CD4-positive, alpha-beta T cell treated with Interleukin-21 for 1 hour (primary cell): ENCODE measurements at places on chromosomes 11 and 22.

DNA sequence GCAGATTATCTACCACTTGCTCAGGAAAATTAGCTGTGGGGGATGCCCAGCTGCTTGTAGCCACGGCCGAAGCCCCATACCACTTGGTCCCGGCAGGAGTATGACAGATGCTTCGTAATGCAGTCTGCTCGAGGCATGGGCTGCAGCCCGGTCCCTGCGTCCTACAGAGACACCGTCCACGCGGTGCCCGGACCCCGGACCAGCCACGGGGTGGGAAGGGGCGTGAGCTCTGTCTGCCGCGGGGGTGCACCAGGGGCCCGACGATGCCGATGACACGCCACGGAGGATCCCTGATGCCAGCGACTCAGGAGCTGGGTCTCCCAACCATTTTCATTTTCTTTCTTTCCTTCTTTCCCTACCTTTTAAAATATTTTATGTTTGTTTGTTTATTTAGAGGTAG lies 30.0 kb downstream of the SLC25A17 start:
- no peak for DNase-seq

GRCh38 chr11:125218336-125218735 lies 53.8 kb downstream of the PKNOX2 start:
- DNase-seq = no peak

- DNase-seq = no peak
These were observed 2.7 kb downstream of the REXO2 start for GRCh38 chr11:114441921-114442320.

DNA sequence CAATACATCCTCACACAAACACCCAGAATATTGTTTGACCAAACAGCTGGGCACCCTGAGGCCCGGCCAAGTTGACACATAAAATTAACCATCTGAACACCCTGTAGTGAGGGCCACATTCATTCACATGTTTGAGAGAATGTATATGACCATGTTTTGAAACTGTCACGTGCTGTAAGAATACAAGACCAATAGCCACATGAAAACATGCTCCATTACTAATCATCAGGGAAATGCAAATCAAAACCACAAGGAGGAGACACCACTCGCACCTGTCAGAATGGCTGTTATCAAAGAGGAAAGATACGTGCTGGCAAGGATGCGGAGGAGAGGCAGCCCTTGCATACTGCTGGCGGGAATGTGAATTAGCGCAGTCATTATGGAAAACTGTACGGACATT lies 38.3 kb upstream of the IGSF9B start:
- no peak for DNase-seq

DNA sequence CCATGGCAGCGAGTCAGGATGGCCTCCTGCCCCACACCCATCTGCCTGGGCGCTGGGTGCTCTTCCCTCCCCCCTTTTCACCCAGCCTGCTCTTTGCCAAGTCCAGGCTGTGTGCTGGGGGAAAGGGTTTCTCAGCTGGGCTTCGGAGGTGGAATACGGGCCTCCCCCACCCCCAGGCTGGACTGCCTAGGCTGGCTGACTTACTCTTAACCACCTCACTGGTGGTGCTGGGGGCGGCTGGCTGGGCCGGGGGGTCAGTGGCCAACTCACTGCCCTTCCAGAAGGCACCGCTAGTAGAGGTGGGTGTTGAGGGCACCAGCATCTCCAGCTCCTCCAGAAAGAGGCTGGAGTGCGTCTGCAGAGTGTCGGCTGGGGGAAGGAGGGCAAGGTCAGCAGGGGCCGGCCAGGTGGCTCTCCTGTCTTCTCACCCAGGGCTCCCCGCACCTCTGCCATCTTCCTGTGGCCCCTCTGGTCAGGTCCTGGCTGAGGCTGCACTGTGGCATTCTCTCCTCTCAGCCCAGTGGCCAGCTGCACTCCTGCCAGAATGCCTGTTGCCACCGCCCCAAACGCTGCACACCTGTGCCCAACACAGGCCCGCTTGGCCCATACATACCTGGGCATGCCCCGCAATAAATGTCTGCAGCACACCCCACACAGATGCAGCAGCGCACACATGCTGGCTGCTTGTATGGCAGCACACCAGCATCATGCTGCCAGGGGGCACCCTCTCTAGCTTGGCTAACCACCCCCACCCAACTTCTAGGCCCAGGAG lies 9.7 kb downstream of the PITPNM1 start:
- DNase-seq = no peak

- DNase-seq = no peak
These were observed 27.5 kb downstream of the TOLLIP start for GRCh38 chr11:1281974-1282365.

- no peak for DNase-seq
These were observed 13.0 kb downstream of the TRIM5 start for GRCh38 chr11:5671831-5672230.

- DNase-seq = no peak
These were observed 54.3 kb upstream of the NAV2 start for GRCh38 chr11:19658344-19658743.

GRCh38 chr22:49547751-49548239 lies 279.9 kb downstream of the BRD1 start:
- DNase-seq = no peak

GRCh38 chr11:119350302-119350701 lies 3.8 kb upstream of the MFRP start:
- DNase-seq = no peak

- no peak for DNase-seq
These were observed 7.0 kb downstream of the GTF2H1 start for GRCh38 chr11:18329196-18329870.

- DNase-seq = no peak
These were observed 21.4 kb downstream of the RELT start for GRCh38 chr11:73397468-73398131.

DNA sequence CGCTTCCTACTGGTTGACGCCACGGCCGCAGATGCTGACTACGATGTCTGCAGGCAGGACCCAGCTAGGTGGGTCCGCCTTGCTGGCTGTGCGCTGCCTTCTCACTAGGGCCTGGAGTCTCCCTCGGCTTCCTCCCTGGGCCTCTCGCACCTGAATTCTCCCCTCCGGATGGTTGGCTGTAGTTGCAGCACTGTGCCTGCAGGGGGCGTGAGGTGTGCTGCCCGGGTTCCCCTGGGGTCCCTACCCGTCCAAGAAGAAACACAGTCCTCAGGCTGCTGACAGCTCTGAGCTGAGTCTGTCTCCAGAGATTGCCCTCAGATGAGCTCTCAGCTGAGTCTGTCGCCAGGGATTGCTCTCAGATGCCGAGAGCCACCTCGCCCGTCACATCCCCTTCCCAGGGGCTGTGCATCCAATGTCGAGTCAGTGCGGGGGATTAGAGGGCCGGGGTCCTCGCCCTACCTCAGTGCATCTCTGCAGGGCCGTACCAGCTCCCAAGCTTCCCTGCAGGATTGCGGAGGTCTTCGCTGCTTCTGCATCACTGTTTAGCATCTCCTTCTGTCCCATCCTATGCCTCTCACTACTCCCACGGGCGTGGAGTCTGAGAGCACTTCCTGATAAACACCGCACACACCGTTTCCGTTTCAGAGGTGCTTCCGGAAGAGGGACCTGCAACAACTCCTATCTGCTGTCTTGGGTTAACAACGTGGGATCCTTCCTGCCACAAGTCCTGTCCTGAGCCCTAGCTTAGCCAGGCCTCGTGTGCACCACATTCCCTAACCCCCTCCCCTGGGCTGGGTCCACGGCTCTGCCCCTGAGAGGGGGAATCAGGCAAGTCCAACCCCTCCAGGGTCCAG lies 196.9 kb downstream of the CSNK2A3 start:
- DNase-seq = peak; percentile 60

DNA sequence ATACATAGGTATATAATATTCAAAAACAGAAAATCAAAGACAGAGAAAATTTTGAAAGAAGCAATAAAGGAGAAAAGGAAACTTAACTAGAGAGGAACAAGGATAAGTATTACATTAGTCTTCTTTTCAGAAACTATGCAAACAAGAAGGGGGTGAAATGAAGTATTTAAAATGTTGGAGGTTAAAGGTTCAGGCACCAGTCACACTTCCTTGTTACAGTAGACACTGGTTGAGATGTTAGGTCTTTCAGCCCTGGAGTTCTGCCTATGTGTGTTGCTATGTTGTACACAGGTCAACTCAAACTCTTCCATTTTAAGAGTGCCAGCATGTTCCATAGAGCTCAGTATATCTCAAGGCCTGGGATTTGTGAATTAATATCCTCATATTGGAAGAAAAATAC lies 6.0 kb upstream of the MS4A4A start:
- DNase-seq = no peak

DNA sequence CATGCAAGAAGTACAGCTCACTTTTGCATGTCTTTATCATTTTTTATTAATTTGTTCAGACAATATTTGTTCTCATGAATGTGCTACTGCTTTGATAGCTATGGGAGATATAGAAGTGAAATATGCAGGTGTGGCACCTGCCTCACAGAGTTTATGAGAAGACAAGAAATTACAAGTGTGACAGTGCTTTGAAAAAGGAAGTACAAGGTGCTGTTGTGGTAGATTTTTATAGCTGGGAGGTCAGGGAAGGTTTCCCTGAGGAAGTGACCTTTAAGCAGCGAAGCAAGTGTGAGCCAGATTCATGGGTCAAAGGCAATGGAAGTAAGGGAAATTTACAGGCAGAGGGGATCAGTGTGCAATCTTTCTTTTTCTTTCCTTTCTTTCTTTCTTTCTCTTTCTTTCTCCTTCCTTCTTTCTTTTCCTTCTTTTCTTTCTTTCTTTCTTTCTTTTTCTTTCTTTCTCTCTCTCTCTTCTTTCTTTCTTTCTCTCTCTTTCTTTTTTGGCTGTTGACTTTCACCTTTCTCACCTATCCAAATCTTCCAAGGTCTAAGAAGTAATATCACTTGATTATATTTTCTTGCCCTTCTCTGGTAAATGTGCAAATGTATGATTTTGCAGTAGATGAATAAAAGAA lies 6.4 kb upstream of the BMAL1 start:
- no peak for DNase-seq

- DNase-seq = no peak
These were observed 21.2 kb downstream of the GRAMD1B start for GRCh38 chr11:123451183-123451781.

DNA sequence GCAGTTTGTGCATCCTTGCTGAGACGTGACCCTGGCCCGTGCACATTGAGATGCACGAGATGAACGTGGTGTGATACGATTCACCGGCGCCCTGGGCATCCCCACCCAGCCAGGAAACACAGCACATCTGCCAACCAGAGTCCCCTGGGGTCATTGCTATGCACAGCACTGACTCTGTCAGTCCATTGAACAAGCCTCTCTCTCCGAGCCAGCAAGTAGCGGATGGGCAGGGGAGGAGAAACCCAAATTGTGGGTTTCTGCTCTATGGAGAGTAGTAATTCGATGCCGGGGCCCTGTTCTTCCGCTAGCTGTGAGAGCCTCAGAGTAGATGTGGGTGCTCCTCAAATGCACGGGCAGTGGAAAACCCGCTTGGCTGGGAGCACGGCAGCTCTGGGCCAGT lies 85.1 kb downstream of the ARHGAP8 start:
- no peak for DNase-seq

DNA sequence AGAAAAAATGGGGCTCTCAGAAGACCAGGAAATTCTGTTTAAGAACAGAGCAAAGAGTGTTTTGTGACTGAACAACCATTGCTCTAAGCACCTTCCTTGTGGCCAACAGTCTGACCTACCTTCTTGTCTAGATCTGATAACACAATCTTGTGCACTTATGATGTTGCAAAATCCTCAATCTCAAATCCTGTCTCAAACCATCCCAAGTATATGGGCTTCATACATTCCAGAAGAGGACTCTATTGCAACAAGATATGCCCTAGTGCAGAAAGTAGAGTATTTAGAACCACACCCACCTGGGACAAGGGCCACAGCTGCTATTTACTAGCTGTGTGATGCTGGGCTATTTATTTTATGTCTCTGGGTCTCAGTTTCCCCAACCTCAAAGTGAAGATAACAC lies 27.1 kb downstream of the RASSF10 start:
- DNase-seq = no peak

DNA sequence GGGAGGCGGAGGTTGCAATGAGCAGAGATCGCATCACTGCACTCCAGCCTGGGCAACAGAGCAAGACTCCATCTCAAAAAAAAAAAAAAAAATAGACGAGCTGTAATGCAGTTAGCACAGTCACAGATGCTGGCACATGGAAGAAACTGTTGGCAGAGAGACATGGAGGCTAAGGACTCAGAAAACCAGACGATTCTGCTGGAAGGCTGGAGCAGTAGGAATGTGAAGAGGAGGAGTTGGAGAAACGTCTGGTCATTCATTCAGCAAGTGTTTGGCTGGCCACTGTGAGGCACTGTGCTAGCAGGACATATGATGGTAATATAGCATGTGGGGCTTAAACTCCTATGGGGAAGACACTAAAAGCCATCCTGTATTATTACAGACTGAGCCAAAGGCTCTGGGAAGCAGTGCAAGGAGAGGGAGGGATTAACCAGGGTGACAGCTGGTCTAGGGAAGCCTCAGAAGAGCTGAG lies 5.0 kb downstream of the UQCR10 start:
- DNase-seq = no peak

DNA sequence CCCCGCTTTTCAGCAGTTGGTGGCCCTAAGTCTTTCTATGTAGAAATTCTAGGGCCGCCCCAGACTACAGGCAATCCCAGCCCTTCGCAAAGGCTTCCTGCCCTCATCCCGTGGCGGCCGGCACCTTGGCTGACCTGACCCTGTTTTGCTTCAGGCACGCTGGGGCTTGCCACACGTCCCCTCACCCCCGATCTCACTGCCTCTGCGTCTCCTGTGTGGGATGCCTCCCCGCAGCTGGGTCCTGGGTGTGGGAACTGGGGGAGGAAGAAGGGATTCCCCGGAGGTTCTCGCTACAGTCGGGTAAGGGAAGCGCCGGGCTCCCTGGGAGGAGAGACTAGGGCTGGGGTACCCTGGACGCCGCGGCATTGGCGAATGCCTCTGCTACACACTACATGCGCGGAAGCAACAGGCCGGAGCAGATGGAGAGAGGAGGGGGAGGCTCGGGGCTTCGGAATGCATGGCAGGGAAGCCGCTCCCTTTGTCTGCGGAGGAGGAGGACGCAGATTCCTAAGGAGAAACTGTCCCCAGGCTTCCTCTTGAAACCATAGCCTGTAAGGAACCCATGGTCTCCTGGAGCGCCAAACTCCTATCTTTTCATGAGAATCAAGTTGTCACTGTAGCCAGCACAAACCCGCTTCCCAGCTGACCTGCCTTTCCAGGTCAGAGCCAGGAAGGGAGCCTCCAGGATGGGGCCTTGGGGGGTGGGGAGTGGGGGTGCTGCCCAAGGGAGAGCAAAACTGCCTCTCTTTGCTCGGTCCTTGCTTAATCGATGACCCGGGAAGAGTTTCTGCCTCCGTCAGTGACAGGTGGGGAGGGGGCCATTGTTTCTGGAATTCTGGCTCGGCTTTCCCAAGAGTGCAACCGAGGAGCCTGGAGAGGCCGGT lies 1.4 kb downstream of the DTX4 start:
- no peak for DNase-seq

GRCh38 chr11:279966-280705 lies 1.9 kb downstream of the NLRP6 start:
- DNase-seq = peak; percentile 53

DNA sequence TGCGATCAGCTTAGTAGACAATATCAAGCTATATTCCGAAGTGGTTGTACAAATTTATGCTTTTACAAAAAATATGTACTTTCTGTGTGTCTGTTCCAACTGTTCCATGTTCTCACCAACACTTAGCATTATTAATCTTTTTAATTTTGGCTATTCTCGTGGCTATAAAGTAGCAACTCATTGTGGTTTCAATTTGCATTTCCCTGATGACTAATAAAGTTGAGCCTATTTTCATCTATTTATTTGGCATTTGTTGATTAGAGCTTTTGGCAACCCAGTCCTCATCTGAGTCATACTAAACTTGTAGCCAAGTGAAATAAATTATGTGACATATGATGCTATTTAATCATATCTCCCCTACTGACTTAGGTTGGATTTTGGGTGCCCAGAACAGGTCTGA lies 115.9 kb downstream of the FBXO7 start:
- no peak for DNase-seq

- DNase-seq = no peak
These were observed 60.9 kb upstream of the EED start for GRCh38 chr11:86183694-86184093.

GRCh38 chr11:70623906-70624597 lies 225.7 kb downstream of the CTTN start:
- DNase-seq = no peak
